ENCODE measurements at places on chromosomes 3 and 15. TPM values are rescaled to one million over a fixed set of nuclear protein-coding genes. Genes with fewer than 3 reads are reported as not detected.

DNA sequence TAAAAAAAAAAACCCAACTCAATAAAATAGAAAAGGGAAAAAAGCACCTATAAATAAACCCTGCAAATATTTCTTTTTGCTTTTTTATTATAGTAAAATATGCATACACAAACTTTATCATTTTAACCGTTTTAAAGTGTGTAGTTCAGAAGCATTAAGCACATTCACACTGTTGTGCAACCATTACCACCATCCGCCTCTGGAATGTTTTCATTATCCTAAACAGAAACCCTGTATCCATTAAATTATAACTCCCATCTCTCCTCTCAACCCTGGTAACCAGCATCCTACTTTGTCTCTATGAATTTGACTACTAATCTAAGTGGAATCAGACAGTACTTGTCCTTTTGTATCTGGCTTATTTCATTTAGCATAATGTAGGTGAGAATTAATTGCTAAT is 15.0 kb downstream of the CDCP1 start:
- no peaks in the 10 kb centered on the region for H3K36me3 ChIP-seq
- H3K4me1 ChIP-seq, result no peaks in the 10 kb centered on the region
- H3K27me3 ChIP-seq, result no peaks in the 10 kb centered on the region
- H3K27ac ChIP-seq, result no peak overlapping the region

- no peaks in the 10 kb centered on the region for H3K36me3 ChIP-seq
- peaks cover 4% of the 10 kb centered on the region for H3K27me3 ChIP-seq
- peak; percentile 1 for DNase-seq
- no peak overlapping the region for H3K27ac ChIP-seq
These were observed 69.0 kb downstream of the COL6A5 start for GRCh38 chr3:130414457-130414856.

- no peaks in the 10 kb centered on the region for H3K36me3 ChIP-seq
- H3K4me1 ChIP-seq, result no peaks in the 10 kb centered on the region
- DNase-seq, result no peak
These were observed 268.7 kb upstream of the ARRDC4 start for GRCh38 chr15:97691799-97692198.

- H3K4me1 ChIP-seq, result no peaks in the 10 kb centered on the region
- DNase-seq, result no peak
- H3K27ac ChIP-seq, result no peak overlapping the region
These were observed 28.3 kb upstream of the THBS1 start for GRCh38 chr15:39552556-39552955.

DNA sequence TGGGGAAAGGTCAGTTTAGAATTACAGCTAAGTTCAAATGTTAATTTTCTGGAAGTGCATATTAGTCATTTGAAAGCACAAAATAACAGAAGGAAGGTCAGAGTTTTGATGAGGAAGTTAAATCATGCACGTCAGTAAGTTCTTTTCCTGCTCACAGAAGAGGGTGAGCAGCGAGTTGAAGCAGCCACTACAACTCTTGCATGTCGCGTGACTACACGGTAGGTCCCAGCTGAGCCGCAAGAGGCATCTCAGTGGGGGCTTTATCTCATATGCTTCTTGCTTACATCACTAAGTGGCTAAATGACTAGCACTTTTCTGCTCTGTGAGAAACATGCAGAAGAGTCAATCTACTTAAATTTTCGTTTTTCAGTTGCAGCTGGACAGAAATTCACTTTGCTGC is 21.3 kb upstream of the SEC62 start:
- H3K36me3 ChIP-seq, result no peaks in the 10 kb centered on the region
- peaks cover 3% of the 10 kb centered on the region for H3K4me1 ChIP-seq
- H3K27ac ChIP-seq, result no peak overlapping the region
- H3K4me3 ChIP-seq, result no peak overlapping the region
- H3K27me3 ChIP-seq, result no peaks in the 10 kb centered on the region

- H3K4me3 ChIP-seq, result no peak overlapping the region
- DNase-seq, result no peak
- H3K36me3 ChIP-seq, result no peaks in the 10 kb centered on the region
- no peaks in the 10 kb centered on the region for H3K4me1 ChIP-seq
These were observed 336.8 kb downstream of the DIPK2A start for GRCh38 chr3:144308396-144308795.

DNA sequence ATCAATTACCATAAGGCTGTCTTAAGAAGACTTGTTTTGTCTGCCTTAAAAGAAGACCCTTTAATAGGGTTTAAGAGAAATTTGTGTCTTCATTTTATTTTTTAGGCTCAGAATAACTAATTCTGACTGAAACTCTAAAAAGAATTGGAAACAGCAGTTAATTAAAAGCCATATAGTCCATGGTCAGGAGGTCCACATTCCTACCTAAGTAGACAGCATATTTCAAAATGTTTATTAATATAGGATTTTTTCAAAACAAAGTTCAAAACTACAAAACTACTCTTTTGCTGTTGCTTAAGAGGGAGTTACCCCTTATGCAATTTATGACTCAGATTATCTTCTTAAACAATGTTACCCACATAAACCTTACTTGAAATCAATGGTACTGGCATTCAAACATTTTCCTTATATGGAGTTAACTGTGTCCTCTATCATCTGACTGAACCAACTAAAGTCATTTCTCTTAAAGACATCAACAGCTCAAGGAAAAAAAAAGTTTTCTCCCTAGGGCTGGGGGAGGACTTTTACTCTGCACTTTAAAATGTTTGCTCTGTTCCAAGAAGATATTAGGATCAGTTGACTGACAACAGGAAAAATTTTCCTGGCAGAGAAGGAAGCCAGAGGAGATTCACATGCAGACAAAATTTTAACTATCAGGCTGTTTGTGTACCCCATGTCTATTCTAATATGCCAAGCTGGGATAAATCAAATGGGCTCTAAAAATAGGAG is 56.8 kb upstream of the NANOGP8 start:
- H3K4me3 ChIP-seq, result no peak overlapping the region
- H3K27ac ChIP-seq, result no peak overlapping the region
- no peaks in the 10 kb centered on the region for H3K27me3 ChIP-seq
- DNase-seq, result no peak
- no peaks in the 10 kb centered on the region for H3K4me1 ChIP-seq

GRCh38 chr3:81375921-81376320 is 385.5 kb downstream of the GBE1 start:
- DNase-seq, result no peak
- no peak overlapping the region for H3K27ac ChIP-seq

DNA sequence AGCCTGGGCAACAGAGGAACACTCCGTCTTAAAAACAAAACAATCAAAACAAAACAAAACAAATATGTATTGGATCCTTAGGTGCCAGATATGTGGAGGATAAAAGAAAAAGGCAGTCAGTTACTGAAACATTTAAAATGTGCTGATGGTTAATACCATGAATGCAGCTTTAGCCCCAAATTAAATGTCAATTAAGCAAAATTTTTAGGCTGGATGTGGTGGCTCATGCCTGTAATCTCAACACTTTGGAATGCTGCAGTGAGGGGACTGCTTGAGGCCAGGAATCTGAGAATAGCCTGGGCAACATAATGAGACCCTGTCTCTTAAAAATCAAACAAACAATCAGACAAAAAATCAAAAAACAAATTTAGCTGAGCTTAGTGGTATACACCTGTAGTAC is 8.5 kb upstream of the CHMP2B start:
- DNase-seq, result no peak
- H3K4me1 ChIP-seq, result no peaks in the 10 kb centered on the region
- no peaks in the 10 kb centered on the region for H3K36me3 ChIP-seq

DNA sequence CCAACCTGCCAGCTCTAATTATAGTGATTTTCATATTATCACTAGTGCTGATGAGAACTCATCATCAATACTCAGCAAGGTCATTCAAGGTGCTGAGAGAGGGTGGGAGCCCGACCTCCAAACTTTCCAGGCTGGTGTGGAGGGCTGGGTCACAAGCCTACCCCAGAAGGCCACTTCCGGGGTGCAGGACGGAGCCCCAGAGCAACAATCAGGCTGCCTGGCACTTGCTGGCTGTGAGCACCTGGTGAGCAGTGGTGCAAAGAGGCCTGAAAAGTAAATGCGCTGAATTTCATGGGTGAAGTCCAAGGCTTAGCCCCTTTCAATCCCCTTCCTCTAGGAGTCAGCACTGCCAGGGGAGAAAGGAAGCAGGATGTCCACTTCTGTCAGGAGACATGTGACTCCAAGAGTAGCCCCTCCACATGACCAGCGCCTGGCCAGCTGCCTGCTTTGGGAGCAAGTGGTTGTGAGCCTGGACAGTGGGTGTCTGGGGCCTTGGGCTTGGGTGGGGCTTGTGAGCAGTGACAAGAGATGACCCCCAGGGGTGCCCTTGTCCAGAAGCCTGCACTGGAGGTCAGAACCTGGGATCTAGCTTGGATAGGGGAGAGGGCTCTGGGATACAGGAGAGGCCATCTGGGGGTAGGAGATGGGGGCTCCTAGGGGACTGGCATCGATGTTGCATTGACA is 165.0 kb upstream of the TLE3 start:
- no peaks in the 10 kb centered on the region for H3K27me3 ChIP-seq
- no peak overlapping the region for H3K4me3 ChIP-seq
- H3K4me1 ChIP-seq, result peaks cover 70% of the 10 kb centered on the region

DNA sequence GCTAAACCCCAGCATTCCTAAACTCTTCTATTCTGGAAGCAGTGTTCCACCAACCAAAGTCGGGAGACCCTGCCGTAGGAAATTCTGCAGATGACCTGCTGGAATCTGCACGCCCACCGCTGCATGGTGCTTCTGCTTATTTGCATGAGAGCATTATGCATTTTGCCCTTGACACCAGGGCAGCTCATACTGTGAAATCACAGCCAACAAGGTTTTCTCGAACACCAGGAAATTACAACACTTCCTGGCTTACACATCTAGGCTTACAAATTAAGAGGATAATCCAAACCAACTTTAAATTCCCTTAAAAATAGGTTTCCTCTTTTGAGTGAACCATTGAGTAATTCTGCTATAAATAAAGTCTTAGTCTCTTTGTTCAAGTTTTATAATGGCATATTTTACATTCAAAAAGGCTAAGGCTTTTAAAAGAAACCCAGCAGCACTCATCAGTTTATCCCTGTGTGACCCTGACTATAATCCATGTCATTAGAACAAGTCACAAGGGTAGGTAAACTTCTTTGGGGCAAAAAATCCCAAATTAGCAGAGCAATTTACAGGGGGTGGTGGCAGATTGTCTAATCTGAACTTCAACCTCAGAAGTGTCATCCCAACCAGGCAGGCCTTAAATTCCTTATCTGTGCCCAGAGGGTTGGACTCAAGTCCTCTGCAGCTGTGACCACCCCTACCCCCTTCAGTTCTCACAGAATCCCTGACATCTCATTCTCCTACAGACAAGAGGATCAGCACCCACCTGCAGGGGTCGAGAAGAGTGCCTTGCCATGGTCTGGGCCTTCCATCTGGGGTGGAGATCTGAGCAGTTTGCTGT is 33.5 kb upstream of the RBP1 start:
- no peaks in the 10 kb centered on the region for H3K36me3 ChIP-seq
- H3K4me1 ChIP-seq, result no peaks in the 10 kb centered on the region
- DNase-seq, result no peak
- H3K27ac ChIP-seq, result no peak overlapping the region
- H3K27me3 ChIP-seq, result no peaks in the 10 kb centered on the region

- no peaks in the 10 kb centered on the region for H3K4me1 ChIP-seq
- DNase-seq, result no peak
- H3K36me3 ChIP-seq, result no peaks in the 10 kb centered on the region
- H3K27me3 ChIP-seq, result no peaks in the 10 kb centered on the region
These were observed 44.0 kb upstream of the PCSK6 start for GRCh38 chr15:101533371-101534140.

- no peaks in the 10 kb centered on the region for H3K4me1 ChIP-seq
- H3K4me3 ChIP-seq, result no peak overlapping the region
- no peaks in the 10 kb centered on the region for H3K27me3 ChIP-seq
These were observed 280.3 kb downstream of the ZPLD1 start for GRCh38 chr3:102715030-102715697.

DNA sequence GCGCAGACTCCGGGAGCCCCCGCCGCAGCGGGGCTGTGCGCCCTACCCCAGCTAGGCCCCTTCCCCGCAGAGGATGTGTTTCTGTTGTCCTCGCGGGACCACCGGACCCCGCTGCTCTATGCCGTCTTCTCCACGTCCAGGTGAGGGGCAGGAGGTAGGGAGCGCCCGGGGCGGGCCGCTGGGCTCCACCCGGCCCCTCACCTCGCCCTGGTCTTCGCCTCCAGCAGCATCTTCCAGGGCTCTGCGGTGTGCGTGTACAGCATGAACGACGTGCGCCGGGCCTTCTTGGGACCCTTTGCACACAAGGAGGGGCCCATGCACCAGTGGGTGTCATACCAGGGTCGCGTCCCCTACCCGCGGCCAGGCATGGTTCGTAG is 4.7 kb downstream of the SEMA3B start:
- H3K27ac ChIP-seq, result no peak overlapping the region
- no peak for DNase-seq
- no peaks in the 10 kb centered on the region for H3K36me3 ChIP-seq
- H3K27me3 ChIP-seq, result peaks cover 45% of the 10 kb centered on the region
- H3K4me1 ChIP-seq, result peaks cover 40% of the 10 kb centered on the region
- H3K4me3 ChIP-seq, result no peak overlapping the region

DNA sequence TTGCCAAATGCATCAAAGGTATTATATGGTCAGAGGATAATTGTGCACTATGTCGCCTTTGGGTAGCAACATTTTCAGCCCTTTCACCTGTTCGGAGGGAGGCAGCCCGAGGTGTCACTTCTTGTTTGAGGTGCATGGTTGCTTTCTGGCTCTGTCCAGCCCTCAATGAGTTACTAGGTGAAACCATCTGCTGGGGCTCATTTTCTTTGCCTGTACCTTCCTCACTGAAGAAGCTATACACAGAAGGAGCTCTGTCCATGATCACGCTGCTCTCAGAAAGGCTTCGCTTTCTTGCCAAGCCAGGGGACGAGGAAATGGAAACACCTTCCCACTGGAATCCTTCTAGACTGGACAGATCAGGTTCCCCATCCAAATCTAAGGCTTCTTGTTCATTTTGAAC is 42.7 kb downstream of the ZNF106 start:
- H3K27ac ChIP-seq, result no peak overlapping the region
- peaks cover 70% of the 10 kb centered on the region for H3K36me3 ChIP-seq
- H3K4me1 ChIP-seq, result no peaks in the 10 kb centered on the region
- no peaks in the 10 kb centered on the region for H3K27me3 ChIP-seq
- no peak overlapping the region for H3K4me3 ChIP-seq

DNA sequence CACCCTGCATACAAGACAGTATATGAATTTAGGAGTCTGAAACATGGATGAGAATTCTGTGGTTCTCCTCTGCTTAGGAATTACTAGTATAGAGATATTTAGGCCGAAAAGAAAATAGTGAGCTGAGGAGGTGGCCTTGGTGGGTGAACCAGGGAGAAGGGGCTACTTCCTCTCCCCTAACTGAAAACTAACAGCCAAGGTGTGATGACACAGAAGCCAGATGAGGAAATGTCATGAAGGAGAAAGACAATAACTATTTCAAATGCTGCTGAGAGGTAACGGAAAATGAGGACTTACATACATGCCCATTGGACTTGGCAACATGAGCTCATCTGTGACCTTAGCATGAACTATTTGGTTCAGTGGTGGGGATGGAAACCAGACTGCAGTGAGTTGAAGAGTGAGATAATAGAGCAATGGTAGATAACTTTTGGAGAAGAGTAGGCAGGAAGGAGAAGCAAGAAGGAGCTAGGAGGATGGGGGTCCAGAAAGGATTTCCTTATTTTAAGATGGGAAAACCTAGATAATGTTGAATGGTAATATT is 114.4 kb upstream of the TSPAN3 start:
- no peak for DNase-seq
- H3K4me1 ChIP-seq, result peaks cover 9% of the 10 kb centered on the region
- H3K36me3 ChIP-seq, result no peaks in the 10 kb centered on the region
- H3K27ac ChIP-seq, result no peak overlapping the region

CHRFAM7A gene
- not detected for total RNA-seq

HCN4 gene
- not detected for total RNA-seq

CCDC39 gene
- not detected for total RNA-seq

MKRN2OS gene
- total RNA-seq, result not detected

CDHR4 gene
- total RNA-seq, result 0.17 TPM

GNAT1 gene
- 0.11 TPM for total RNA-seq

EPHB1 gene
- 0.08 TPM for total RNA-seq

GOLGA8K gene
- 0.69 TPM for total RNA-seq

CPLX3 gene
- 0.53 TPM for total RNA-seq

MYD88 gene
- 26.9 TPM for total RNA-seq
